ENCODE measurements at places on chromosomes 4 and X.

DNA sequence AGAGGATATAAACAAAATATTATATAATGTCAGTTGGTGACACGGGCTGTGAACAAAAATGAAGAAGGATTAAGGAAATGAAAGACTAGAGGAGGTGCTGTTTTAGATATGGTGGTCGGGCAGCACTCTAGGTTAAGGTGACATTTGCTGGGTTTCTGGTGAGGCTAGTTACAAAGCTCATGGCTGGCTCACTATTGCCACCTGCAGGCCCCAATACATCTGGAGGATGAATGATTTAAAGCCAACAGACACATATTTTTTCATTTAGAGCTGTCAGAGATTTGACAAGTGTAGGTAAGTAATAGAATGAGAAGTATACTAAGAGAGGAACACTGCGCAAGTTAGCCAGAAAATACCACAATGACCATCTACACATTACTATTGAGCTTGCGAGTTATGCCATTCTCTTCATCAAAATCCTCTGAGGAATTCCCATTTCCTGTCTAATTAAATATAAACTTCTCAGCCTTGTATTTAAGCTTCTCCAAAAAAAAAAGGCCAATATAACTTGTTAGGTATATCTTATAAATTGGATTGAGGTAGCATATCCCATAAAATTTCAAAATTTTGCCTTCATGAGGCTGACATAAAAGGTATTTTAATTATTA, 6.4 kb upstream of the FGG start:
- peak; percentile 22 for DNase-seq

DNA sequence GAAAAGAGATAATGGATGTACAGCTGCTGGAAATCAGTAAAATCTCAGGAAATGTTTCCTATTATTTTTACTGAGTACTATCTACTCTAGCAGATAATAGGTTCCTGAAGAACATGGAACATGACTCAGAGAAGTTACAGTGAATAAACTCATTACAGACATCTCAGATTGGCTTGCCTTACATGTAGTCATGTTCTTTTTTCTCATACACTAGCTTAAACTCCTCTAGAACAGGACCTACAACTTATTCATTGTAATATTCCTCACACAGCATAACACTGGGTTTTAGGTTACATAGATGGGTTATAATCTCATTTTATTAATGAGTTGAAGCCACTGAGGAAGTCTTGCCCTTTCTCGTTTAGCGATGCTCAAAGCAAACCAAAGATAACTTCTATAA, 86.9 kb upstream of the BMP2K start:
- DNase-seq: no peak

DNA sequence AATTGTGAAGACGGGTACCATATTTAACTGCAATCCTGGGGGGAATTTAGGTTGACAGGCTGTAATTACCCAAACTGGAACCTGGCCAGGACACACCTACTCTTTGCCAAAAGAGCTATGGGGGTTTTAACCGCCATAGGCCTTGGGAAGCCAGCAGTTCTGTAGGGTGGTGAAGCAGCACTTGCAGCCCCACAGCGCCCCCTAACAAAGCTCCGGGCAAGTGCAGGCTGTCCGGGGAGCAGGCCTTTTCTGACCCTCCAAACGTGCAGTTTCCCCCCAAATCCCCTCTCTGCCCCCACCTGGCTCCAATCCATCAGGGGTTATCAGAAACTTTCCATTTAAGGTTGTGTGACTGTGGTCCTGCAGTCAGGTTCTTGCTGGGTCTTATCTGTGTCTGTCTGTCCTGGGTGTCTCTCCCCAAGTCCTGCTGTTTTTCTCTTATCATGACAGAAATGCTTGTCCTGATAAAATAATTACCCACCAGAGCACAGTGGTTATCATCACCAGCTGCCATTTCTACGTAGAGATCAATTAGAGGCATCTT, 350.9 kb downstream of the MID1IP1 start:
- DNase-seq: no peak

GRCh38 chrX:57573754-57574153, 18.1 kb upstream of the ZXDB start:
- no peak for DNase-seq

- DNase-seq: no peak
These were observed 7.9 kb downstream of the VEGFC start for GRCh38 chr4:176784816-176785215.

DNA sequence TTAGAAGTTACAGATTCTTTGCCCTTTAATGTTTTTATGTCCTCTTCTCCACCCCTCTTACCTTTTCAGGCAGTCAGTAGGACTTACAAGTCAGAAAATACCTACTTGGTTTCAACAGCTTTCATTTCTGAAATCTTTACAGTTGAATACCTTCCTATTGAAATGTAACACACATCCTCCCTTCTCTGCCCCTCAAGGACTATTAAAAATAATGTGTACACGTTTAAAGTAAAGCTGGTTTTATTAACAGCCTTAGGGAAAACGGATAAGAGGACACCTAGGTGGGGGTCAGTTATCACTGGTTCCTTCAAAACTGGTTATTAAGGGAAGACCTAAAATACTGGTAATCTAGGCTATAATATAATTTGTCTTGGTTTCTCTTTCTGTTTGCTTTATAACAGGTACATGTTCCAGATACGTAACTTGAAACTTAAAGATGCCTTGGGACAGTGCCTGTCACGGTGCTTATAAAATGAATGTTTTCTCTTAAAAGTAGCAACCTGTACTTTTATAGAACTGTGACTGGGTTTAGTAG, 1.8 kb downstream of the CCSER1 start:
- DNase-seq: no peak

GRCh38 chrX:140064993-140065392, 99.7 kb upstream of the CXorf66 start:
- DNase-seq: no peak

GRCh38 chr4:47562297-47562696, 77.2 kb downstream of the ATP10D start:
- no peak for DNase-seq

- no peak for DNase-seq
These were observed 343 bp downstream of the DACH2 start for GRCh38 chrX:86148594-86148993.

- DNase-seq: no peak
These were observed 213.0 kb upstream of the VEGFC start for GRCh38 chr4:177005674-177006230.

GRCh38 chrX:19627533-19627932, 112.2 kb upstream of the MAP3K15 start:
- DNase-seq: no peak

DNA sequence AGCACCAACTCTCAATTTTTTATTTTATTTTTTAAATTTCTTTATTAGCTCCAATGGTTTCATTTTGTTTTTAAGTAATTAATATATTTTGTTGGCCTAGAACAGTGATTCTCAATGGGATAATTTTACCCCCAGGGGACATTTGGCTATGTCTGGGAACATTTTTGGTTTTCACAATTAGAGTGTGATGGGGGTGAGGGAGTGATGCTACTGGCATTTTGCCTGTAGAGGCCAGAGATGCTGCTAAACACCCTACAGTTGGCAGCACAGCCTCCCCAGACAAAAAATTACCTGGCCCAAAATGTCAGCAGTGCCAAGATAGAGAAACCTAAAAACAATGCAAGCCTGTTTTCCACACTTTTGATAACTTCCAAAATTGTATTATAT, 64.6 kb downstream of the HHIP start:
- DNase-seq: no peak

DNA sequence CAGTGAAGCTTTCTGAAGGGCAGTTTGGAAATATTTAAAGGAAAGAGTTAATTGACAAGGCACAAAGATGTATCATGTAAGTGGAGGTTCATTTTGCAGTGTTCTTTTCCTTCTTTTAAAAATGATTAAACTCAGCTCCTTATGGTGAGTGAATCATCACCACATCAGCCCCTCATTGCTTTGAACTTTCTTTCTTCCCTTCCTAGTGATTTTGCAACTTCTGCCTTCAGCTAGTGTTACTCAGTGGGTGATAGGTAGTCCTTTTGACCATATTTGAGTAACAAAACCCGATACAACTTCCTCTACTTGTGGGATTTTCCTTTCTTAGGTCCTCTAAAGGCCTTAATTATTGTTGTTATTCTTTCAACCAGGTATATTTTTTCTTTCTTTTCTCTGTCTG, 8.2 kb downstream of the ZCCHC4 start:
- DNase-seq: no peak

DNA sequence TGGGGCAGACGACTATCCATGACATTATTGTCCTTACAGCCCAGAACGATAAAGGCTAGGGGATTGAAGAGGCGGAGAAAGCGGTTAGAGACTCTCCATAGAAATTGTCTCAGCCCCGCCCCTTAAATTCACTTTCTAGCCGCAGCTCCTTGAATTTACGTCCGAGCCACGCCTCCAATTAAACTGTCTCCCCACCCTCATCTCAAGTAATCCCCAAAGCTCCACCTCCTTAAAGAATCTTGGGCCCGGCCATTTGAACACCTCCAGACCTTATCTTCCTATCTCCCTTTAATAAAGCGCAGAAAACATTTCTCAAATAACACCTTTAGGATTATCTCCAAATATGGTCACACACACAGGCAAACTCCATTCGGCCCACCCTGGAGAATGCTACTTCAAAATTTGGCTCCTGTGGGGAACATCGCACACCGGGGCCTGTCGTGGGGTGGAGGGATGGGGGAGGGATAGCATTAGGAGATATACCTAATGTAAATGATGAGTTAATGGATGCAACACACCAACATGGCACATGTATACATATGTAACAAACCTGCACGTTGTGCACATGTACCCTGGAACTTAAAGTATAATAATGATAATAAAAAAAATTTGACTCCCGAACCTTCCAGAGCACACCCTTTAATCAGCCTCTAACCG, 7.2 kb upstream of the MAGIX start:
- DNase-seq: peak; percentile 7

- DNase-seq: no peak
These were observed 721 bp upstream of the MAOA start for GRCh38 chrX:43655151-43656004.

DNA sequence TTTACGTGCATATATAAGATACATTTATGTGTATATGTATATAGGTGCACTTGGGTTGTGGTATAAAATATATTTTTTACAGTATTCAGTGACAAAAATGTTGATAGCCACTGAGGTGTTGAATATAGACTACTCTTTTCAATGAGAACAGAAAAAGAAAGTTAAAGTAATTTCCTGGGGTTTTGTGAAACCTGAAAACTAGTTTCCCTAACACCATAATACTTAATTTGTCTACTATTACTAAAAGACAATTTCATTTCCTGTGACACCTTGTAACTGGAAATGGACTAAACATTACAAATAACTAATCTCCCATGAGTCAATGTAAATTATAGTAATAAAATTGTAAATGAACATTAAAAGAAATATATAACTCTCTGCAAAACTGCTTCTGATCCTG, 32.0 kb upstream of the MAP9 start:
- DNase-seq: no peak

DNA sequence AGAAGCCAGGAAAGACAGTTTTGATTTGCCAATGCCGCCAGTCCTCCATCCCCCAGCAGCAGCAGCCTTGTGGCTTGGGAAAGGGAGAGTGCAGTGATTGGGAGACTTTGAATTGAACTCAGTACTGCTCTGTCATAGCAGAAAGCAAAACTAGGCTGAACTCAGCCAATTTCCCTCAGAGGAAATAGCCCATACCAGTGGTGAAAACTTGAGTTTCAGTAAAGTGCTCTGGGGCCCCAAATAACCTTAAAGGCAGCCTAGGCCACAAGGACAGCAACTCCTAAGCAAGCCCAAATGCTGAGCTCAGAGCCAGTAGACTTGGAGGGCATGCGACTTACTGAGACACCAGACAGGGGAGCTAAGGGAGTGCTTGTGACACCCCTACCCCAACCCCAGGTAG, 2.0 kb upstream of the PROM1 start:
- no peak for DNase-seq

GRCh38 chrX:152904151-152905080, 6.5 kb downstream of the ZNF185 start:
- no peak for DNase-seq

- no peak for DNase-seq
These were observed 38.5 kb upstream of the BOD1L1 start for GRCh38 chr4:13665701-13666660.

DNA sequence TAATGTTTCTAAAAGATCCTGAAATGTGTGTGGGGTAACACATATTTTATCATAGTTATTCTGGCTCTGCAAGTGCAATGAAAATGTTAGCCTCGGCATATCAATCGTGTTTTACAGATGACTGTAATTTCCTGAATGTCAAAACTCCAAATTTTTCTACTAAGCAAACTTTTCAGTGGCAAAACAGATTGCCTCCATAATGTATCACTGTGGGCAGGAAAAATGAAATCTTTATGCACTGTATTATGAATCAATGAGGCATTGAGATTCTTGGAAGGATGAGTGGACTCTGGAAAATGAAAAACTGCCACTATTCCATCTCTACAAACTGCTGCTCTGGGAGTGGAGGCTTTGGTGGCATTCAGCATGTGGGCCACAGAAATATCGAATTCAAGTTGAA, 160.1 kb upstream of the MBNL3 start:
- no peak for DNase-seq

GRCh38 chrX:12890467-12890866, 16.0 kb upstream of the TLR8 start:
- no peak for DNase-seq

DNA sequence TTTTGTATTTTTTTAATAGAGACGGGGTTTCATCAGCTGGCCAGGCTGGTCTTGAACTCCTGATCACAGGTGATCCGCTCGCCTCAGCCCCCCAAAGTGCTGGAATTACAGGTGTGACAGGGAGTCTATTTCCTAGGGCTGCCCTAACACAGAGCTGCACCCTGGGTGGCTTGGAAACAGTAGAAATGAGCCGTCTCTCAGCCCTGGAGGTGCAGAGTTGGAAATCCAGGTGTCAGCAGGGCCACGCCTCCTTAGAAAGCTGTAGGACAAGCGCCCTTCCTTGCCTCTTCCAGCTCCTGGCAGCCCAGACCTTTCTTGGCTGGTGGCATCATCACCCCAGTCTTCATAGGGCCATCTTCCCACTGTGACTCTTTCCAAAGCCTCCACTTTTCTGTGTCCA, 71.6 kb downstream of the DCTD start:
- DNase-seq: no peak

- no peak for DNase-seq
These were observed 555.6 kb upstream of the FRG1 start for GRCh38 chr4:189385098-189385497.

- DNase-seq: no peak
These were observed 524 bp upstream of the RPS3A start for GRCh38 chr4:151098979-151099228.

GRCh38 chr4:76850010-76850441, 47.9 kb downstream of the SOWAHB start:
- no peak for DNase-seq

DNA sequence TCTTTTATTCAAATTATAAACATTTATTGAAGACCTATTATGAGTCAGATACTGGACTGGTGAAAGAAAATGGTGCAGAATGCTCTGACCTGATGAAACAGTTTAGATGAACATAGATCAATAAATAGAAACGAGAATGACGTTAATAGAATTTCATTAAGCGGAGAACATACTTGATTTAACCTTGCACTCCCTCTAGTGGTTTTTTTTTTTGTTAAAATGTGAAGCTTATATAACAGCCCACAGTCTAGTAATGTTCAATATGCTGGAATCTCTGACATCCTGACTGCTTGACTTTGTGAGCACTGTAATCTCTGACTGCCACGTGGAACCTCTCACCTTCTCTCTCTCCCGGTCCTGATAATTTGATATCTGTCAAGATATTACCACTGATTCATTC, 32.3 kb downstream of the HDAC8 start:
- DNase-seq: no peak
